K562 (cell line): ENCODE measurements at places on chromosomes 7 and 10.

DNA sequence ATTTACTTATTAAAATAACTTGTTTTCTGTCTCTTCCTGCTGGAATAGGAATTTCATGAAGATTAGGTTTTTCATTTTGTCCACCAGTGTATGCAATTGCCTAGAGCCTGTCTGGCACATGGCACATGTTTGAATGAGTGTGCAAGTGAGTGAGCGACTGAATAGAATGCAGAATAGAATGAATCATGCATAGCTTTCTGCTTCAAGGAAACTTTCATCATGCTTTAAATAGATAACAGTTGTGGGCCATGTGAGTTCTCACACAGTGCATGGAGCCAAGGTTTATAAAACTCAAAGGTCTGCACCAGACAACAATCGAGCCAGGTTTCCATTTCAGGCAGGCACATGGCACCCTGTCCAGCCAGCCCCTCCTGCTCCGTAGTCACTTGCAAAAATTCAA is 74.2 kb upstream of the HECW1 start:
- no peak for DNase-seq

DNA sequence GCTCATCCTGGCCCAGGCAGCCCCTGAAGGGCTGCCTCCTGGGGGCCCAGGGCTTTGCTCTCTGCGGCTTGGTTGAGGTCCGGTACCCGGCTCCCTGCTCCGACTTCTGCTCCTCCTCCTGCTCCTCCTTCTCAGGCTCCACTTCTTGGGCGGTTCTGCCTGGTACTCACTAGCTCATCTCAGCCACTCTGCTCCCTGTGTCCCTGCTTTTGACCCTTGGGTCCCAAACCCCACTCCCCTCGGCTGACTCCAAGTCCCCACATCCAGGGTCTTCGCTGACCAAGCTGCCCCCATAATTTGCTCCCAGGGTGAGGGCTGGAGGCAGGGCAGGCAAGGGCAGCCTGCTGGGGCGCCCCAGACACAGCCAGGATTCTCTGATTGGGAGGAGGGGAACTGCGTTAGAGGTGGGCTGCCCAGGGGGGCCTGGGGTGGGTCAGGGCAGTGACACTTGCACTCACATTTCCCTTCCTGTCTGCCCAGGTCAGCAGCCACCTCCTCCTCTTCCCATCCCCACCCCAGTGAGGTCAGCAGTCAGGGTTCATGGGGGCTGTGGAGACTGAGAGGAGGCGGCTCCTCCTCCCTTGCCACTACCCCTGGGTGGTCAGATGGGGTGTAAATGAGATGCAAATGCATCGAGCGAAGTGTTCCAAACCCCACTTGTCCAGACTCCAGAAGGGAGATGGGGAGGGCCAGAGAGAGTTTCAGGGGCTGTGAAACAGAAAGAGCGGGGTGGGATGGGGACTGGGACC is 2.2 kb downstream of the SMARCD3 start:
- DNase-seq: no peak

GRCh38 chr10:114824391-114824790 is 2.8 kb downstream of the FHIP2A start:
- no peak for DNase-seq

DNA sequence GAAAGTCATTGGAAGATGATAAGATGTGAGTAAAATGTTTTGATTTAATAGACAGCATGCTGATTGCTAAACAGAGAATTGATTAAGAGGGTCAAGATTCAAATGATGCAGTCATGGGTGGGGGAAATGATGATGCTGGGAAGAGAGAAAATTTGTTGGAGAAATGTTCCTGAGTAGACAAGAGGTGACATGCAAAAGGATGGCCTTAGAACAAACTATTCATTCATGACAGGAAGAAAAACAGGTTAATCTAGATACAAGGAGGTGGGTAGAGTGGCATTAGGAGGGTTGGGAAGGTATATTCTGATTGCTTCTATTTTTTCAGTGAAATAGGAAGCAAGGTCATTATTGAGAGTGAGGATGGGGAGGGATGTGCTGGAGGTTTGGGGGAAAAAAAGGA is 146.7 kb downstream of the SEM1 start:
- no peak for DNase-seq

DNA sequence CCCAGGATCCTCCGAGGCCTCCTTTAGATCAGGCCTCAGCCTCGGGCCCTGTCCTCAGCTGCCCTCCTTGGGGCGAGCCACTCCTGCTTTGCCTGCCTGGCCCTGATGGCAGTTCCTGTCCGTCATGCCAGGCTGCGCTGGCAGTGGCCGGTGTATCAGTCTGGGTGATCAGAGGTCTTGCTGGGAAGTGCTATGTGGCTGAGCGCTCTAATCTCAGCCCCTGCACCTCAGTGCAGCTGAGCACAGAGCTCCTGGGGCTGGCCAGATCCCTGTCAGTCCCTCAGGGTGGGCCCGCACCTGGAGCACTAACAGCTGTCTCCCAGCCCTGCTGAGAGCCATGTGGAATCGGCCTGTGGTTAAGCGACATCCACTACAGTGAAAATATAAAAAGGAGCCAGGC is 14.8 kb upstream of the CFAP46 start:
- DNase-seq: no peak

DNA sequence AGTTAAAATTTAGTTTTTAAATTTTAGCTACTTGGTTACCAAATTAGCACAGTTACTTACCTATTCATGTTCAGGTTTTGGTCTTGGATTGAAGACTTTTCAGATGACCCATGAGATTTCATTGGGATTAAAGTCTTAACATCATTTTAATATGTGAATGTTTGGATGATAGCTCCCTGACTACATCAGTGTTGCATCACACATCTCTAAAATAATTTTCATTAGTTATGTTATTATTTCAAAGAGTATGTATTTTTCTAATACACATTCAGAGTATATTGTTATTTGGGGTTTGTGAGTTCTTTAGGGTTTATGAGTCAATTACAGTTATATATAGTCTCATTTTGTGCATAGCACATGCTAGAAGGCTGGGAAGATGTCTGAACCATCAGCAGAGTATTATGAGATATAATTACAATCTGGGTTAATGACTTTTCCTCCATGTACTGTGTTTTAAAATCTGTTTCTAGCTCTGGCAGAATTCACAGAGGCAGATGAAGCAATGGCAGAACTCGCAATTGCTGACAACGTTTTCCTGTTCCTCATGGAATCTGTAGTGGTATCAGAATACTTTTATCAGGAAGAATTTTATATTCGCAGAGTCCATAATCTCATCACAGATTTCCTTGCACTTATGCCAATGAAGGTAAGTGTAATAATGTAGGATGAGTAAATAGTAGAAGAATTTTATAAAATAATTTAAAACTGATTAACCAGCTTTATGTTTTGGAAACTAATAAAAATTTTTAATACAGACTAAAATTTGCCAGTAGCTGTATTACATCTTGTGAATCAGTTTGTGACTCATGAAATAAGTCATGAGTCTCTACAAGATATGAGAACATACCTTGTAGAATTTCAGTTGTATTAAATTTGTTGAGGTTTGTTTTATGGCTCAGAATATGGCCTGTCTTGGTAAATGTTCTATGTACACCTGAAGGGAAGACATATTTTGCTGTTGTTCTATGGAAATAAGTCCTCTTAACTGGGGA is 26.9 kb downstream of the NUP205 start:
- DNase-seq: no peak

DNA sequence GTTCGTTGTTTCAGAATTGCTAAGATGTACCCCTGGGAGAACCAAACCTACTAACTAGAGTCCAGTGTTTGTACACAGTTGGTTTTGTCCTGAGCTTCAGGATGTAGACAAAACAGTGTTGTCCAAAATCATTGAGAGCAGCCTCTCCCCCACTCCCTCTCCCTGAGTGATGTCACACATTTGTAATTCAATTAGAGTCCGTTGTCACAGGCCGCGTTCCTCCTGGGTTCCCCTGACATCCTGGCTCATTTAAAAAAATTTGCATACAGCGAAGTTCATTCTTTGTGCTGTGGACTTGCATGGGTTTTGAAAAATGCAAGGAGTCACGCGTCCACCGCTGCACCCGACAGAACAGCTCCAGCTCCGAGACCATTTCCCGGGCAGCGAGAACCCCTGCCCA is 10.3 kb downstream of the GRIFIN start:
- no peak for DNase-seq

GRCh38 chr7:155449869-155450557 is 7.9 kb upstream of the EN2 start:
- DNase-seq: no peak

DNA sequence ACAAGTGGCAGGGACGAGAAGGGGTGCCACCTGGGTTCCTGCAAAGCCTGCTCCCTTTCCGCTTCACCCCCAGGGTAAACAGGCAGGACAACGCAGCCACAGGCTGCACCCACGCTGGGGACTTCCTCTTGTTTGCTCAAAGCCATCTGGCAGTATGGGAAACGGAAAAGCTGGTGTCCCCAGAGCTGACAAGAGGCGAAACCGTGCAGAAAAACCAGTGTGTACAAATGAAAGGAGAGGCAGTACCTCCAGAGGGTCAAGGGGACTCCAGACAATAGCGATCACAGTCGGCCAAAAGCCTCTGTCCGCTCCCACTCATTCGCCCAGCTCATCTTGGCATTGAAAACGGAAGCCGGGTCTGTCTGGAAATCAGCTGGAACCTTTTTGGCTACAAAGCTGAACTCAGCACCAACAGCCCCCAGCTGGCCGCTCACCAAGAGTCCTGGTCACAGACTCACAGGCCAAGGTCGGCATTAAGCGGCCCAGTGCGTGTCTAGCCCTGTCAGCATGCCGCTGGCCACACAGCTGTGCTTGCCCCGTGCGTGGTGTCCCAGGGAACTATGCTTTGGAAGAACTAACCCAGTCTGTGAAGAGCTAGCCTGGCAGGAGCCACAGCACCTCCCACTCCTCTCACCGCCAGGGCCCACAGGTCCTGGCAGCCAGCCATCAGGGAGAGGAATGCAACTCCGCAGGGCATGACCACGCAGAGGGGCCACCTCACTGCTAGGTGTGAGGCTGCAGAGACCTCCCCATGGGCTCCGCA is 10.4 kb downstream of the TNS3 start:
- no peak for DNase-seq
